ENCODE measurements at places on chromosomes 12 and 14. TPM values are rescaled to one million over a fixed set of nuclear protein-coding genes. Genes with fewer than 3 reads are reported as not detected.

OGFOD2 gene
- 8.3 TPM for total RNA-seq

DDN gene
- total RNA-seq, result 0.29 TPM

PPM1A gene
- total RNA-seq, result 36.6 TPM

NELL2 gene
- not detected for total RNA-seq

TMTC2 gene
- total RNA-seq, result 2.1 TPM

FGF6 gene
- total RNA-seq, result not detected

Data from osteoblast (primary cell).